Adrenal gland (tissue), 19 donors: ENCODE measurements at places on chromosomes 16 and 17.

- no peak for DNase-seq
These were observed 45.1 kb upstream of the ZNF750 start for GRCh38 chr17:82884970-82885353.

DNA sequence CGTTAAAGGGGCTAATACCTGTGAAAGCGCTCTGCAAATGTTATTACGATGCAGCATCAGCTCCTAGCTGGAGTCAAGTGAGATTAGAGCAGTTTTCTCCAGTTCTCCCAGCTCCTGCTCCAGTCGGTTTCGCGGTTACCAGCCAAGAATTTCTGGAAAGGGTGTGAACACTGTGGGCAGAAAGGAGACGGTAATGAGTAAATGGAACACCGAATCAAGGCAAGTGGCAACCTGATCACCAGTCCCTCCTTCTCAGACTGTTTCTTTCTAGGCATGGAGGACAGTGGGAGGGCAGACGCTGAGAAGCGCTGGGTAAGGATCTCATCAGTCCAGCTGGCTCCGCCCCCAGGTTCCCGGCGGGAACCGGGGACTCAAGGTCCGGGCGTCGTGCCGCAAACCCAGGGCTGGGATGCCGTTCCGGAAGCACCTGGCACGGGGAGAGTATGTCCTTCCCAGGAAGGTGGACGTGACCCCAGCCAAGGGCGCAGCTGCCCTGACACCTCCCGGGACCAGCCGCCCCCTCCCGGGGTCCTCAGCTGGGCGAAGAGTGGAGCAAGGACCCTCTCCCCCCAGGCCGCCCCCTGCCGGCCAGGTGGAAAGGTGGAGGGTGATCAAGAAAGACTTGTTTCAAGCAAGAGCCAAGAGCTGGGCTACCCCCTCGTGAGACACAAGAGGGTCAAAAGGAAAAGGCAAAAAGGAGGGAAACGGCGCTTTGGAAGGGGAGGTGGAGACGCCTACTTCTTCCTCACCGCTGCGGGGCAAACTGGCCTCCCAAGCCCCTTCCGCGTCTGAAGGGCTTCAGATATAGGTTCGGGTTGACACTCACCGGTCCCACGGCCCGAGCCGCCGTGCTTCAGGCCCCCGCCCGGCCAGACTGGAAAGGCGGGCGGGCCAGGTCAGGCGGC, 481 bp downstream of the MYO19 start:
- peak; percentile 70 for DNase-seq

DNA sequence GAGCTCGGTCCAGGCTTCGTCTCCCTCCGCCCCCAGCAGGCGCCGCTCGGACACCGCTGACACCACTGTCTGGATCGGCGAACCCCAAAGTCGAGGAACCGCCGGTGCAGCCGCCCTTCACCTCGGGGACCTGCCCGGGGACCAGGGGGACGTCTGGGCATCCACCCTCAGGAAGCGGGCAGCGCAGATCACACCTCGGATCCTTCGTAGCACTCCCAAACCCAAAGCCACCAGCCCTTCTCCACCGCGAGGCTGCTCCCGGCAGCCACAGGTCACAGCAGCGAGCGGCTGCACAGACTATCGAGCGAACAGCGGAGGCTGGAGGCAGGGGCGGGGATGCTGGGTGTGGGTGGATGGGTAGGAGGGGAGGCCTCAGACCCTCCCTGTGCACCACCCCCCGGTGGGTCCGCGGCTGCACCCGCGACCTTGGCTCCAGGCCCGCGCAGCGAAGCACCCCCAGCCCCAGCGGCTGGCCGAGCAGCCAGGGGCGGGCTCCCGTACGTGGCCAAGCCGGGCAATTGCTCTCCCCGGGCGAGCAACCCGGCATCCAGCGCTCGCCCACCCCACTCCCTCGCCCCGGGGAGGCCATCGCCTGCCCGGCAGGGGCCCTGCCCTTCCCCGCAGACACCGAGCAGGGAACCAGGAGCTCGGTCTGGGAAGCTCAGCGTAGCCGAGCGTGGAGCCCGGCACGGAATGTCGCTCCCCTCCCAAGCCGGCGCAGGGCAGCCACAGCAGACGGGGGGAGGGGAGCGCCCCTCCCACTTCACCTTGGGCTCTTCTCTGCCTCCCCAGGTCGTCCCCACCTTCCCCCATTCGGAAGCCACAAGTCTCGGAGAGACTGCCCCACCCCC, 1.0 kb downstream of the SDK2 start:
- DNase-seq: no peak

GRCh38 chr17:35766903-35767510, 6.3 kb downstream of the C17orf50 start:
- DNase-seq: peak; percentile 69

GRCh38 chr17:19338031-19338990, 24.2 kb downstream of the B9D1 start:
- DNase-seq: peak; percentile 74

DNA sequence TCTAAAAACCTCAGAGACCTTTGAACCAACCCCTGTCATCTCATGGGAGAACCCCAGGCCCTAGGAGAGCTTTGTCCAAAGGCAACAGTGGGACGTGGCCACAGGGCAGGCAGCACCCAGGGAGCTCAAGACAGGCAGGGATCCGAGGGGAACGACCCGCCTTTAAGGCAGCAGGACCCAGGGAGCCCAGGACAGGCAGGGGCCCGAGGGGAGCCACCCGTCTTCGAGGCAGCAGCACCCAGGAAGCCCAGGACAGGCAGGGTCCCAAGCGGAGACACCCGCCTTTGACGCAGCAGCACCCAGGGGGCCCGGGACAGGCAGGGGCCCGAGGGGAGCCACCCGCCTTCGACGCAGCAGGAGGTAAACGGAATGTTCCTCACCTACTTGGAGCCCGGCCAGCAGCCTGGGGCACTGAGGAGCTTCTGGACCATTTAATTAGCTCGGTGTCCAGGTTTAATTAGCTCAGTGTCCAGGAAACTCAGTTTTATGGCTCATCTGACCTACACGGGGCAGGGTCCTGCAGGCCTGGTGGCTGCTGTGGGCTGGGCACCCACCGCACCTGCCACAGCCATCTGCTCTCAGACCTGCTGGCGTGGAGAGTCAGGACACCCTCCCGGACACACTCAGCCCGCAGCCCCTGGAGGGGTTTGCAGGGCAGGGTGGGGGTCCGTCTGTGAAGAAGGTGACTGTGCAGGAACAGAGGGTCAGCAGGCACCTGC, 24.4 kb downstream of the PIEZO1 start:
- no peak for DNase-seq

DNA sequence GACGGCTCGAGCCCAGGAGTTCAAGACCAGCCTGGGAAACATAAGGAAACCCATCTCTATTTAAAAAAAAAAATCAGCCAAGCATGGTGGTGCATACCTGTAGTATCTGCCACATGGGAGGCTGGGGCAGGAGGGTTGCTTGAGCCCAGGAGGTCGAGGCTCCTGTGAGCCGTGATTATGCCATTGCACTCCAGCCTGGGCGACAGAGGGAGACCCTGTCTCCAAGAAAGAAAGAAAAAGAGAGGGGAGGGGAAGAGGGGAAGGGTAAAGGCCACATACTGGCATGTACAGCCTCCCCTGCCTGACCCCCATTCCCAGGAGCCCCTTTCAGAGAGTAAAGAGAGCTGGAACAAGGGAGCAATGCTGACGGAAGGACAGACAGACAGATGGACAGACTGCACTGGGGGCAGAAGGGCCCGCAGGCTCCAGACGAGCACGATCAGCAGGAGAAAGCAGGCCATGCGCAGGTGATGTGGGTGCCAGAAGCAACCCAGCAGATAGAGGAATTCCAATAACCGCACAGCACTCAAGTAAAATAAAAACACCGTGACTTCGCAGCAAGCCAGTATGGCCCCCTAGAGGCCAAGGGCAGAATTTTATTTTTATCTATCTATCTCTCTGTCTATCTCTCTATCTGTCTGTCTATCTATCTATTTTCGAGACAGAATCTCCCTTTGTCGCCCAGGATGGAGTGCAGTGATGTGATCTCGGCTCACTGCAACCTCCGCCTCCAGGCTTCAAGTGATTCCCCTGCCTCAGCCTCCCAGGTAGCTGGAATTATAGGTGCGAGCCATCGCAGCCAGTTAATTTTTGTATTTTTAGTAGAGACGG, 27.1 kb upstream of the SNN start:
- DNase-seq: peak; percentile 73

DNA sequence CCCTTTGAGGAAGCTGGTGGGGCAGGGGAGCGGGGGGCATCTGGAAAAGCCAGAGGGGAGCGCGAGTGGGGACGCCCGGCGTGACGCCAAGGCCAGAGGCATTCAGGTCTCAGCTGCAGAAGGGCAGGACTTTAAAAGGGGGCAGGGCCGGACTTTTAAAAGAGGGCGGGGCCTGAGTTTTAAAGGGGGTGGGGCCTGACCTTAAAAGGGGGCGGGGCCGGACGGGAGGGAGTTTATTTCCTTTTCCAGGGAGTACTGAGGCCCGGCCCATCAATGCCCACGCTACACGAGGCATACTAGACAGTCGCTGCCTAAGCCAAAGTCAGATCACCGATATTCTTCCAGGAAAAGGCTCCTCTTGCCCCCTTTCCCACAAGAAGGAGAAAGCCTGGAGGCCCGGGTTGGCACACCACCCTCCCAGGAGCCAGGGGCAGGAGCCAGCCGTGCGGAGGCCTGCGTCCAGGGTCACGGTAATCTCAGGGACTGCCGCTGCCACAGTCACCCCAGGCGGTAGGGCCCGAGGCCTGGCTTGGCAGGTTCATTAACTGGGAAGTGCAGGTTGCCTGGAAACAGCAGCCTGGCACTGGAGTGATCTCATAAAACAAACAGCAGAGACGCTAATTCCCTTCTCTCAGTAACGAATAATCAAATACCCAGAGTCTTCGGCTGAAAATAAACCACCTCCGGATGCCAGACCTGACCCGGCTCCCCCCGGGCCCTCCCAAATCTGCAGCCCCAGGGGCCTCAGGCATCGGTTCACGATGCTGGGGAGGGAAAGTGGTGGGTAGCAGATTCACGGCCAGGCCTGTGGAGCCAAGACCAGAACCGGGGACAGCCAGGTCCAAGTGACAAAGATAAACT, 90.7 kb downstream of the TIMM22 start:
- DNase-seq: peak; percentile 94

DNA sequence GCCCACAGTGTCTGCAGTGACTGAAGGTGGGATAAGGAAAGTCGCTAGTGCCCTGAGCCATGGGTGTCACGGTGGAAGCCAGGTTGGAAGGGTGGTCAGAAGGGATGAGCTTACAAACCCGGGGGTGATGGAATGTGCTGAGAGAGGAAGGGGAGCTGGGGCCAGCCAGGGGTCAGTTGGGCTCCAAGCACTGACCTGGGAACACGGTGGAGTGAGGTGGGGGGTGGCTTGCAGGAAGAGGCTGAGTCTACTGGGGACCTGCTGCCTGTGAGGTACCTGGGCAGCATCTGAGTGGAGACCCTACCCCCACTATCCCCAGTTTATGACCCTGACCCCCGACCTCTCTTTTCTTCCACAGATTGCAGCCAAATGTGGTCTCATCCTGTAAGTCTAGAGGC, 3.1 kb downstream of the TMEM92 start:
- DNase-seq: no peak

DNA sequence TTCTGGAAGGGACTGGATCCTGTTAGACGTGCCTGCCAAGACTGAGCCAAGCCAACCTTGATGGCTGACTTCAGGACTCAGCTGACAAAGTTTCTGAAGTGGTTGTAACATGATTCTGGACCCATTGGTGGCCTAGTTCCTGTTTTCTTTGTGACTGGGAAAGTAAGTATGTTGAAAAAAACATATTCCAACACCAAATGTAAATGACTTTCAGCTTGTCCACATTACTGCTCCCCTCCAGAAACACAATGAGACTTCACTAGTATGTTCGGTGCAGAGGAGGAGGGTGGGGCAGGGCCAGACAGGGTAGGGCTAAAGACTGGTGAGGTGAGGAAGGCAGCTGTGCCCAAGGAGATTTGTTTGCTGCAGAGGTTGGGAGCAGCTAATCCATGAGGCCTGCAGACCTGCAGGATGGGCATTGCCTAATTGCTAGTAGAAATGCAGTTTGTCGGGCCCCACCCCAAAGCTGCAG, 26.4 kb downstream of the NMT1 start:
- no peak for DNase-seq

GRCh38 chr17:81404558-81405165, 9.4 kb downstream of the BAHCC1 start:
- no peak for DNase-seq

DNA sequence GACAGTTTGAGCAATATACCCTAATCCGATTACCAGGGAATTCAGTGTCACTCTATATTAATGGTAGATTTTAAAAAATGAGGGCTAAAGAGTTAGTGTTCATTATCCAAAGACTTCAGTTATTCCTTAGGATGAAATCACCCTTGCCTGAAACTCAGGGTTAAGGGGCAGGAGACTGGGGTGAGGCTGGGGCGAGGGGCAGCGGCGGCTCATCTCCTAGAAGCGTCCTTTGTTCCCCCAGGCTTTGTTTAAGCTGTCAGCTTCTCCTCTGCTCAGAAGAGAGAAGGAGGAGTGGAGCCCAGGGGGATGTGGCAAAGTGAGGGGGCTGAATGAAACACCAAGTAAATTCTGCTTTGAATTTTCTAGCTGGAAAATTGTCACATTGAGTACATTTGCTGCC, 117.7 kb upstream of the ELAC2 start:
- DNase-seq: no peak

DNA sequence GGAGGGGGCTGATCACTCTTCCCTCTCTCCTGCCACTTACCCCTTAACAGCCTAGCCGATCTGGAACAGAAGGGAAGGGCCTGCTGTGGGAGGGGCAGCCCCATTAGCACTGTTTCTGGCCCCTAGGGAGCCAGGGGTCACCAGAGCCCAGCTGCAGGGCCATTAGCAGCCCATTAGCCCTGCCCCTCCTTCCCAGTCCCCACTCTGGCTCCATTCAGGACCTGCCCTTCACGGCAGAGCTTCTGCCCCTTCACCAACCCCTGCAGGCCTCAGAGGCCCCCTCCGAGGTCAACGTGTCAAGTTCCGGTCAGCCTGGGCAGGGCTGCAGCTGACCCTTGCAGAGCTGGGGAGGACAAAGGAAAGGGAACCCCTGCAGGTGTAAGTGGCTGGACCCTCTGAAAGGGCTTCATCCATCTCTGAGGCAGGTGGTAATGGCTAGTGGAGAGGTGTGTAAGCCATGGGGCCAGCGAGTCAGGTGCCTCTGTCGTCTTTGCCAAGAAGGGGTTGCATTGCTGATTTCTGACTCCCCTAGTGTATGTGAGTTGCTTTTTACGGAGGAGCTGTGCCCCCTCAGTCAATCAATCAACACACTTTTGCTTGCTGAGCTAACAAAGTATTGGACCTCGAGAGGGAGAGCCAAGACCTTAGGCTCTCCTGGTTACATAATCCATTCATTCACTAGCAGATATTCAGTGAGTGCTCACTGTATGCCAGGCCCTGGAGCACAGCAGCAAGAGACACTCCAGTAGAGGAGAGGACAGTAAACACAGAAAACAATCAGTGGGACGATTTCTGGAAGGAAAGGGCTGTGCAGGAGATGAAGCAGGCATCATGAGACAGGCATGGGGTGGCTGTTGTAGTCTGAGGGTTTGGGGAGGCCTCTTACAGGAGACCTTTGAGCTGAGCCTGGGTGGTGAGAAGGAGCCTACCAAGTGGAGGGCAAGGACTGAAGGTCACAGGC, 18.2 kb upstream of the KCNJ12 start:
- no peak for DNase-seq

DNA sequence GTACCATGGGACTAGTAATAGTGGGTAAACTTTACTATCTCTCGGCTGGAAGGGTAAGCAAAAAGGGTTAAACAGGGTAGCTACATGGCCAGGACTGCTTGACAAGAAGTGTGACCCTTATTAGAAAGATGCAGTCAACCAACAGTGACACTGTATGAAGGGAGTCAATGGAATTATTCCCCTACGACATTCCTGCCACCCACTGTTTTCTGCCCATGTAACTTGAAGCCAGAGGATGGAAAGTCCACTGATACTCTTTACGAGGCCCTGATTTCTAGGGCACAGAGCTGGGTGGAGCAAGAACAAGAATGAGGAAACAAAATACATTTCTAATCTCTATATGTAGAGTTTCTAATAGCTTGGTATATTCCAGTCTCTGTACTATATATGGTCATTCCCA, 1102.5 kb downstream of the CDH11 start:
- DNase-seq: no peak
